Activated T-helper 9 cell treated with anti-CD3 and anti-CD28 coated beads, Interleukin-2, amount 50 U/mL, for 16 hours (primary cell): ENCODE measurements at places on chromosomes 7 and 10.
A peak's percentile ranks its signal among the peaks of the same experiment; 100 is the strongest.

DNA sequence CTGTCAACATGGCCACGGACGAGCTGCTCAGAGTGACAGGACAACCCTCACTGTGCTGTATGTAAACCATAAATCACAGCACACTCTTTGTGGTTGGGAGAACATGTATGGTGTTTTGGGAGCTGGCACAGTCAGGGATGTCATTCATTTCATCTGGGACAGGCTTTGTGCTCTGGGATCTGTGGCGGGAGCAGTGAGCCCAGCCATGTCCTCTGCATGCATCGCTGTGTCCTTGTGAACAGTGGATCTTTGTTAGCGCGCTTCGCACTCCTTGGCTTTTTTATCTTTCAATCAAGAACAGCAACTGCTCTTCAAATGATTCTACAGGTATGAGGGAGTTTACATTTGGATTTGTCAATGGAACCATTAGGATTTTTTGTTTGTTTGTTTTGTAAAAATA, 7.1 kb downstream of the CCM2 start:
- no peak for DNase-seq

- DNase-seq, result peak; percentile 74
Observed at GRCh38 chr10:3935141-3935540, 150.1 kb upstream of the KLF6 start.

- DNase-seq, result no peak
Observed at GRCh38 chr10:113045147-113046055, 95.4 kb downstream of the TCF7L2 start.

- no peak for DNase-seq
Observed at GRCh38 chr7:90749262-90749661, 153.1 kb downstream of the CDK14 start.

- DNase-seq, result no peak
Observed at GRCh38 chr7:108618056-108618455, 48.4 kb downstream of the DNAJB9 start.

GRCh38 chr7:1458683-1459511, at the start of gene MICALL2:
Gene MICALL2, minus strand, starts transcription at chr7:1459470. Its CDS starts 144 bp downstream, at chr7:1459326.
- DNase-seq, result peak; percentile 18

- DNase-seq, result no peak
Observed at GRCh38 chr10:123993534-123994416, 99.6 kb downstream of the CHST15 start.

DNA sequence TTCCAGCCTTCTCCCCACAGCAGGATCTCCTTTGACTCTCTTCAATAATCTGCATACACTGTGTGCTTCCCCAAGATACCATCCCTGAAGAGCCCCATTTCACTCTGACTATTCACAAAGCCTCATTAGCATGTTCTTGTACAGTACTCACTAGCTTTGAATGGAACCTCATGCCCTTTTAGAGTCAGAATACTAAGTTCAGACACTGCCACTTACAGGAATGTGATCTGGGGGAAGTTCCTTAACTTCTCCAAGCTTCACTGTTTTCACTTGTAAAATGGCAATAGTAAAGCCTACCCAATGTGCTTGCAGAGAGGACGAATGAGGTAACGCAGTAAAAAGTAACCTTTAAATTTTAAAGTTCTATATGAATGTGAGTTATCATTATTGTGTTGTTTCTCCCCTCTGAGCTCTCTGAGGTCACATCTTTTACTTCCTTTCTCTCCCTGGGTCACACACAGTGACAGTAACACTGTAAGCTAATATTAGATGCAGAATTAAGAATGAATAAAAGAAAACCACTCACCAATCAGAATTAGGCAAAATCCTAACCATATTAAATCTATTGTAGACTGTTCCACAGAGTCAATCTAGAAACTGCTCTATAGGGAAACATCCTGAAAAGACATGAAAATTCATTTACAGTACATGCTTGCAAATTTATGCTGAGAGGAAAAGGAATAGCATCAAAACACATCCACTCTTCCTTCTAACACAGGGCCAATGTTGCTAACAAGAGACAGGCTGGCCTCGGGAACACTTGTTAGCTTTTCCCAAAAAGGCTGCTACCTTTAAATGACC, 64.2 kb upstream of the IL6 start:
- no peak for DNase-seq

DNA sequence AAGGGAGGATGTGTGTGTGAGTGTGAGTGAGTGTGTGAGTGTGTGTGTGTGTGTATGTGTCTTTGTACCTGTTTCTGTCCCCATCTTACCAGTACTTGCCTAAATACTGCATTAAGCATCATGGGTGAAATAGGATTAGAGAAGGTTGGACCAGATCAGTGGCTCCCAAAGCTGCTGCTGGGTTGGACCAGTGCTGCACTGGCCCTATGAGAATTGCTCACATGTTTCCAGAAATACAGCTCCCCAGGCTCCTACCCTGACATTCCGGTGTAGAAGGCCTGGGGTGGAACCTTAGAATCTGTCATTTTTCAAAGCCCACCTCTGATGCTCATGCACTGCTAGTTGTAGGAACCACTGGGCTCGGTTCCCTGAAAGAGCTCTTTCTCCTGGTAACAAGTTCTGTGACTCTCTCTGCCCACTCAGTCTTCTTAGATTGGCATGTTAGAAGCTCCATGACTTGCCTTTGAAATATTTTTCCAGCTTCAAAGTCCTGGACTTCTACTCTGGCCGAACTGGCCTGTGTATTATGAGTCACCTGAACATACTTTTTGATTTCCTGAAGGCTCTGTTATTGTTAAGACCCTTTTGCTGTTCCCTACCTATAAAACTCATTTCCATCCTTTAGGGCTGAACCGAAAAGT, 224.7 kb downstream of the CUX1 start:
- no peak for DNase-seq

GRCh38 chr7:103809229-103809994, 180.0 kb downstream of the RELN start:
- DNase-seq, result no peak

GRCh38 chr7:6430271-6430940, 17.3 kb downstream of the DAGLB start:
- no peak for DNase-seq

GRCh38 chr7:134856091-134856490, 76.7 kb downstream of the CALD1 start:
- no peak for DNase-seq

GRCh38 chr10:97590082-97590747, 694 bp downstream of the C10orf62 start:
- DNase-seq, result no peak

DNA sequence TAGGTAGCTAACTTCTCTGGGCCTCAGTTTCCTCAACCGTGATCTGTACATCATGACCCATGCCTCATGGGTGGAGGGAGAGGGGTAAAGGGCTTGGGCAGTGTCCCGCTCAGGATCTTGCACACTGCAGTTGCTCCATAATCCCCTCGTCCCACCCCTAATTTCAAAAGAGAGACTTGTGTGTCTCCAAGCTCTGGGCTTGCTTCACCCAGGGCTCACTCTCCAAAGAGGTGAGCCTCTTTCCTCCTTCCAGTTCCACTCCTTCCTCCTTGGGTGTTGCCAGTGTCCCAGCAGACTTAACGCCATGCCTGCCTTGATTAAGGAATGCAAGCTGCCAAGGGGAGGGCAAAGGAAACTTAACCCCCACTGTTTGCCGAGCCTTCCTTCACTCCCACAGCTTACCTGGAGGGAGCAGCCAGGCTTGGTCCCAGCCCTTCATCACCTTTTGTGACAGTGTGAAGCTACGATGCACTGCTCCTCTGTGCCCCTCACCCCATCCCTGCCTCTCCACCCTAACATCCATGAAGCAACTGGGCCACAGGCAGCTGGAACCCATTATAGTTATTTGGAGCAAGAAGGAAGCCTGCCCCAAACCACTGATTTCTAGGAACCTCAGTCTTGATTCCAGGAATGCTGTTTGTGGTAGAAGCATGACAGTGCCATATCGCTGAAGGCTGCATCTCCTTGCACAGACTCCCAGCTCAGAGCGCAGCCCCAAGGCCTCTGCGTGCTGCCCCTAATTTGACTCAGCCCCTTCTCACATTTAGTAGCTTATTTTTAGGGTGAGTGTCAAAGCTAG, 363.3 kb downstream of the TNS3 start:
- DNase-seq, result no peak

GRCh38 chr7:150384406-150385301, 5.5 kb downstream of the ZNF775 start:
- DNase-seq, result no peak

DNA sequence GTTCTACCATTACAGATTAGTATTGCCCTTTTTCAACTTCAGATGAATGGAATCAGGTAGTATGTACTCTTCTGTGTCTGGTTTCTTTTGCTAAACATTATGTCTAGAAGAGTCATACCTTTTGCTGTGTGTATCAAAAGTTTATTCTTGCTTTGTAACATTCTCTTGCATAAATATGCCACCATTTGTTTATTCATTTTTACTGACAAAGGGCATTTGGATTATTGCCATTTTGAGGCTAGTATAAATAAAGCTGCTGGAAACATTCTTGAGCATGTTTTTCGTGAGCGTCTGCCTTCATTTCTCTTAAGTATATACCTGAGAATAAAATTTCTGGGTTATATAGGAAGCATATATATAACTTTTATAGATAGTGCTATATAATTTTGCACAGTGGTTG, 121.7 kb upstream of the CSTF2T start:
- no peak for DNase-seq

GRCh38 chr10:103637927-103638557, 144.5 kb downstream of the NEURL1 start:
- no peak for DNase-seq

DNA sequence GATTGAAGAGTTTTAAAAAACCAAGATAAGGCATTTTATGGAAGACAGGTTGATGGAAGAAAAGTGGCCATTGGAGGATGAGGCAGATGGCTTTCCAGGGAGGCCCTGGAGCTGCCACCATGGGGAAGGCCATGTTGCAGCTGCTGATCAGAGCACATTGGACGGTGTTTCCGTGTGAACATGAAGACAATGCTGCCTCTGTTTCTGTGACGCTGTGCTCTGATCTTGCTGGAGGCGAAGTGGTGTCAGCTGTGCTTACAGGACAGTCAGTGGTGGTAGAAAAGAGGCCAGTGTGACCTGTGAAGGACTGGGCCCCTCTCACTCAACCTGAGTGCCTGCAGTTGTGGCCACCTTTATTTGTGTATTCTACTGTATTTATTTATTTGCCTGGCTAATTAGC, 132.9 kb downstream of the FAM204A start:
- DNase-seq, result no peak

DNA sequence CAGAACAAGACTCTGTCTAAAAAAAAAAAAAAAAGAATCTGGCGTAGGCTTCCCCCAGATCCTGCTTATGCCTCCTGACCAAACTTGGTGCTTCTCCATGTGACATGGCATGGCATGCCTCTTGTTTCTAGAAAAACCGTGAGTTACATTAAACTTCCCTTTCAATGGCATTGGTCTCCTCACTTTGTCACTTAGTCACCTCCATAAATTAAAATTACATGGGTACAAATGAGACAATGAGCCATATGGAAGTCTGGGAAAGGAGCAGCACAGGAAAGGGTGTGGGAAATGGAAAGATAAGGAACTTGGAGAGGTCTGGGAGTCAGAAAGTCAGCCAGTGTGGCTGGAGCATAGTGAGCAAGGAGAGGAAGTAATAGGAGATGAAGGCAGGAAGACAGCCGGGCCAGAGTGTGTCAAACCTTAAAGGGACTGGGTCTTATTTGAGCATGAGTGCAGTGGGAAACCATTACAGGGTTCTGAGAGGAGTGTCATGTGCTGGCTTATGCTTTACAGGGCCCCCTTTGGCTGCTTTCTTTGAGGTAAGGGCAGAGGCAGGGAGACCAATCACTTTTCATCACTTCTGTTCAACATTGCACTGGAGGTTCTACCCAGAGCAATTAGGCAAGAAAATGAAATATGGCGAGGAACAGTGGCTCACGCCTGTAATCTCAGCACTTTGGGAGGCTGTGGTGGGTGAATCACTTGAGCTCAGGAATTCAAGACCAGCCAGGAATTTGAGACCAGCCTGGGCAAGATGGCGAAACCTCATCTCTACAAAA, 21.3 kb upstream of the ZMIZ2 start:
- DNase-seq, result no peak

DNA sequence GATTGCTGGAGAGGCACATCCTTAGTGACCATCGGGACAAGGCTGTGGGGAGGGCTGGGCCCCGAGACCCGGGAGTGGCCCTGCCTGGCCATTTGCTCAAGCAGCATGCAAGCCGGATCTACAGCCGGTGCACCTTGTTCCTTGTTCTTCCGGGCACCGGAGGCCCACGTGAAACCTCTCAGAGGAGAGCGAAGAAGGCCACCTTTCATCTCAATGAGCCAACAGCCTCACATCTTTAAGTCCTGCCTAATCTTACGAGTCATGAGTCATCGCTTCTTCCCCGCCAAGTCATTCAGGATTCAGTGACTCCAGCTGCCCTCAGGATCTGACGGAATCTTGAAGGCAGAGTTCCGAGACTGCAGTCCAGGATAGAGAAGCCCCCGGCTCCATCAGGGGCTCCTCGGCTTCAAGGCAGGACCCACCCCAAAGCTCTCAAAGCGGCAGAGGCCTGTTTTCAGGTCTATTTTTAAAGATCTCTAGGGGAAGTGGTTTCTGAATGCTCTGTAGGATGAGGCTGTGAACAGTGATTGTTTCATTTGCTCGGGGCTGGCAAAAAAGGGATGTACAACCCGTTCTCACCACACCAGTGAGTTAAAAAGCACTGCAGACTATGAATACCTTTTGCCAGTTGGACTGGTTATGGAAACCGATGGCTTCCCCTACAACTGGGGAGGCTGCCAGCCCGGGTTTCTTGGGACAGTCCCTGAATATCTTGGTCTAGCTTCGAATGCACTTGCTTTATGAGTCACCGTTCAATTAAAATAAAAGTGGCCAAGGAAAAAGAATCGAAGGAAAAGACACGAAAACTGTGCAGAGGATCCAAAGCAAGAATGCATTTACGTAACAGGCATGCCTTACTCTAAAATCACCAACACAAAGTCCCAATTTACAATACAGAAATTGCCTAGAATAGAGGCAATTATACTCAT, 57.2 kb upstream of the ECHDC3 start:
- peak; percentile 6 for DNase-seq

GRCh38 chr7:55164527-55164926, 145.7 kb downstream of the EGFR start:
- no peak for DNase-seq
